ENCODE measurements at places on chromosomes 11 and 22. TPM values are rescaled to one million over a fixed set of nuclear protein-coding genes. Genes with fewer than 3 reads are reported as not detected.

DNA sequence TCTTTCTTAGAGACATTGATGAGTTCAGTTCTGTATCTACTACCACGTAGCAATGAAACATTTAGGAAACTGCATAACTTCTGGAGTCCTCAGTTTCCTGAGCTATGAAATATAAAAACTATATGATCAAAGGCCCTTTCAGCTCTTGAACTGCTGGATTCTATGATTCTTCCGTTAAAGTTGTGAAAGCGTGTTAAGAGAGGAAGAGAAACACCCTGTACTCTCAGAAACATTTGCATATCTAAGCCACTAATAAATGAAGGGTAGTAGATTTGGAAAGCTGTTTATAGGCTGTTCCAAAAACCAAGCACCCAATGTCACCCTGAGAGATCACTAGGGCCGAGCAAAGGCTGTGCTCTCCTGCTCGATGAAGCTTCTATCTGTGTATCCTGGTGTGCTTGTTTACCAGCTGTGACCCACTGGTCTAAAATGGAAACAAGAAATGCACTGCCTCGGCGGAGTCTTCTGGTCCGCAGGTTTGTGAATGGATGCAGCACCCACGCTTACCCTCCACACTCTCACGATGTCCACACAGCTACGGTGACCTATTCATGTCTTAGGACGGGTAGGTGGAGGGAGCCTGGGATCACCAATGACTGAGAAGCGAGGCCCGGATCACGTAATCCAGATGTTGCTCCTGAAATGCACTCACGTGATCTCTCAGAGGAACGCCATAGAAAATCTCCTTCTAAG, 325.8 kb downstream of the OPCML start:
- no peaks in the 10 kb centered on the region for H3K27me3 ChIP-seq
- H3K27ac ChIP-seq, result no peak overlapping the region
- no peaks in the 10 kb centered on the region for H3K36me3 ChIP-seq
- no peak for DNase-seq
- H3K4me3 ChIP-seq, result no peak overlapping the region

DNA sequence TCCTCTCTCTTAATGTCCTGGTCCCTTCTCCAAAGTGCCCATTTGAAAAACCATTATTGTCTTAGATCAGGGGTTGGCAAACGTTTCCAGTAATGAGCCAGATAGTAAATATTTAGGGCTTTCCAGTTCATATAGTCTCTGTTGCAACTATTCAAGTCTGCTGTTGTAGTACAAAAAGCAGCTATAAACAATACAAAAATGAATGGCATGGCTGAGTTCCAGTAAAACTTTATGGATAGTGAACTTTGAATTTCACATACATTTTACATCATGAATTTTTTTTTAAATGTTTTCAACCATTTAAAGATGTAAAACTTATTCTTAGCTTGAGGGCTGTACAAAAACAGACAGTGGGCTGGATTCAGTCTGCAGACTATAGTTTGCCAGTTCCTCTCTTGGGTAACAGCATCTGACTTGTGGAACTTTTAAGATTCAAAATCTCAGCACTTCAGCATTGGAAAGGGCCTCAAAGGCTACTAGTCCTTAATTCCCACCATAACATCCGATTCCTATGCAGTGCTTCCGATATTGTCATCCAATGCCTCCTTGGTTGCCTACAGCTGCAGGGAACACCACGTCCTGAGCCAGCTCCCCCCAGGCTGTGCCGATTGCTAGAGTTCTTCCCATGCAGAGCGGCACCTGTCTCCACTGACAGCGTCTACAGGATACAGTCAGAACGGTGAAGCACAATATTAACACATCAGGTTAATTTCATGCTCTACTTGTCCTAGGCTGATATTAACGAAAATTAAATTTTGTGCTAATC, 65.6 kb upstream of the E2F8 start:
- no peaks in the 10 kb centered on the region for H3K4me1 ChIP-seq
- H3K27me3 ChIP-seq, result peaks cover 4% of the 10 kb centered on the region
- H3K36me3 ChIP-seq, result no peaks in the 10 kb centered on the region
- H3K27ac ChIP-seq, result no peak overlapping the region

GRCh38 chr11:130100381-130101095, 30.8 kb downstream of the APLP2 start:
- no peak overlapping the region for H3K27ac ChIP-seq
- H3K27me3 ChIP-seq, result no peaks in the 10 kb centered on the region

DNA sequence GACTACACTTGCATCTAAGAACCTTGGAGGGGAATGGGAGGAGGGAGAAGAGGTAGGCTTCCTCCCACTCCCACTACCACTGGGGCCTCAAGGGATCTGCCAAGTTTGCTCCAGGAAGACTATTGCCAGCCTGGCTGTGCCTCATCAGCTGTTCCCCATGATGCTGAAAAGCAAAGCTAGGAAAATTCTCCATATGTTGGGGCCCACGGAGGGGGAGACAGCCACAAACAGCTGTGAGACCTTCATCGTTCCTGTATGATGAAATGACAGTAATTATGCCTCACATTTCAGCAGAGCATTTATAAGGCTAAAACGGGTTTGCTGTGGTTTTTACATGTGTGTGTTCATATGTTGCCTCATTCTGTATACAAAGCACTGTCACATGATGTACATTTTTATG, 6.7 kb downstream of the DSCAML1 start:
- no peaks in the 10 kb centered on the region for H3K4me1 ChIP-seq
- peaks cover 7% of the 10 kb centered on the region for H3K27me3 ChIP-seq
- no peak overlapping the region for H3K27ac ChIP-seq
- H3K4me3 ChIP-seq, result no peak overlapping the region
- no peak for DNase-seq

DNA sequence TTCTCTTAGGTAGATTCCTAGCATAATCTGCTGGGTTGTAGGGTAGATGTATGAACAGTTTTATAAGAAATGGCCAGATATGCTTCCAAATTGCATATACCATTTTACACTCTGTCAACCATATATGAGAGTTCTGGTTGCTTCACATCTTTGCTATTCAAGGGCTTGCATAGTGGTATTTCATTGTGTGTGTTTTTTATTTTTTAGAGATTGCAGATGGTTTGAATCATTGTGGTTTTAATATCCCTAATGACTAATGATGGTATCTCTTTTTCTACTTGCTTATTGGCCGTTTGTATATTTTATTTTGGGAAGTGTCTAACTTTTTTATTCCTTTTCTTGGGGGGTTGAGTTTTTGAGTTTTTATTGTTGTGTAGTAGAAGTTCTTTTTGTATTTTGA, 26.9 kb downstream of the RNF214 start:
- H3K27ac ChIP-seq, result no peak overlapping the region
- no peaks in the 10 kb centered on the region for H3K4me1 ChIP-seq
- H3K4me3 ChIP-seq, result no peak overlapping the region
- no peak for DNase-seq
- H3K27me3 ChIP-seq, result no peaks in the 10 kb centered on the region

DNA sequence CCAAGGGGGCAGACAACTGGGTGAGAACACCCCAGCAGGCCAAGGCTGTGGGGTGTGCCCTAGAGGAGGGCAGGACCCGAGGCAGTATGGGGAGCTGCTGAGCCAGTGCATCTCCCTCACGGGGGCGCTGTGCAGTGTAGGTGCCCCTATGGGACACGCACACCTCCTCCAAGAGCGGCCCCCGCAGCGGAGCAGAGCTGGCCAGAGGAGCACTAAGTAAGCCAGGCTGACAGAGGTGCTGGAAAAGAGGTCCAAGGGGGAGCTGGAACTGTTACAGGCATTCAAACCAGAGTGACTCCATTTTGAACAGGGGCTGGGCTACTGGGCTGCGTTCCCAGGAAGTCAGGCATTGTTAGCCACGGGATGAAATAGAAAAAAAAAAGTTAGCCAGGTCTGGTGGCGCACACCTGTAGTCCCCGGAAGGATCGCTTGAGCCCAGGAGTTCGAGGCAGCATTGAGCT, 41.8 kb downstream of the TST start:
- peak; percentile 17 for DNase-seq
- no peaks in the 10 kb centered on the region for H3K36me3 ChIP-seq
- H3K4me3 ChIP-seq, result peak overlapping the region; percentile 25
- peaks cover 5% of the 10 kb centered on the region for H3K4me1 ChIP-seq
- H3K27me3 ChIP-seq, result no peaks in the 10 kb centered on the region
- H3K27ac ChIP-seq, result no peak overlapping the region

- no peak overlapping the region for H3K4me3 ChIP-seq
- no peak overlapping the region for H3K27ac ChIP-seq
- no peak for DNase-seq
- H3K27me3 ChIP-seq, result no peaks in the 10 kb centered on the region
- no peaks in the 10 kb centered on the region for H3K4me1 ChIP-seq
Observed at GRCh38 chr11:41784513-41785335, 325.3 kb upstream of the LRRC4C start.

- H3K4me3 ChIP-seq, result no peak overlapping the region
- H3K27me3 ChIP-seq, result no peaks in the 10 kb centered on the region
- H3K4me1 ChIP-seq, result no peaks in the 10 kb centered on the region
- H3K36me3 ChIP-seq, result no peaks in the 10 kb centered on the region
- H3K27ac ChIP-seq, result no peak overlapping the region
Observed at GRCh38 chr11:122746050-122746478, 90.5 kb downstream of the UBASH3B start.

Gene DTX4
- total RNA-seq, result 6.9 TPM

Gene APOL1
- total RNA-seq, result 19.6 TPM

Gene BTBD18
- 1.0 TPM for total RNA-seq

Gene TCIRG1
- total RNA-seq, result 114 TPM

Gene NRIP3
- total RNA-seq, result 6.0 TPM

Gene IRAG1
- 43.6 TPM for total RNA-seq

Gene SMTNL1
- 1.4 TPM for total RNA-seq

Gene ENTHD1
- 5.1 TPM for total RNA-seq
